ENCODE measurements at places on chromosomes 2 and 18.

- no peak for DNase-seq
These were observed 6.2 kb upstream of the ING5 start for GRCh38 chr2:241695651-241696050.

DNA sequence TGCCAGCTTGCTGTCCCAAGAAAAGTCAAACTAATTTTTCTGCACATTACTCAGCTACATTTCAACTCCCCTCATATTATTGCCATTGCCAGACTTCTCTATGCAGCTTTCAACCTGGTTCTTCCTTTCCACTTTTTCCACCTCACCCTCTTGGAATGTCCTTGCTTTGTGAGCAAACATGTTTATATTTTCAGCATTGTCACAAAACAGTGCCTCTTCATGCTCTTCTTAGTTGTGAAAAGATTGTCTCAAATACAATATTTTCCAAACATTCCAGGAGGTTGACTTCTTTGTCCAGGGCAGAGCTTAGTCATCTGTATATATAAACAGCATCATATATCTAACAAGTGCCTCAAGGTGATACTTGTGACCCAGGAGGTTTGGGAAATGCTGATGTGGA, 803.3 kb upstream of the CELF4 start:
- no peak for DNase-seq

DNA sequence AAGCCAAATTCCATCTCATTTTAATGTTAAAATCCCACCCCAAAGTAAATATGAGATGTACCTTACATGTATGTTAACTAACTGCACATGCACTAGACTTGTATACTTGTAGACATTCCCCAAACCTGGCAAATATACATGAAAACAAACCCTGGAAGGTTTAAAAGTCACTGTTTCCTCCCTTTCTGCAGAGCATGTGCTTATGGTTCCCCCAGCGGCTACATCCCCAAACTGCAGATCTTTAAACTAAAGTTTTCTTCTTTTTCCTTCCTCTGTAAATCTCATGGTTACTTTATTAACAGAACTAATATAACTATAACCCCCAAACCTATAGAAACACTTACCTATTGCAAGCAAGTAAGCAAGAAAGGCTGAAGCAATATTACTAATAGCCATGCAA, 731.5 kb downstream of the LRP1B start:
- DNase-seq, result no peak

DNA sequence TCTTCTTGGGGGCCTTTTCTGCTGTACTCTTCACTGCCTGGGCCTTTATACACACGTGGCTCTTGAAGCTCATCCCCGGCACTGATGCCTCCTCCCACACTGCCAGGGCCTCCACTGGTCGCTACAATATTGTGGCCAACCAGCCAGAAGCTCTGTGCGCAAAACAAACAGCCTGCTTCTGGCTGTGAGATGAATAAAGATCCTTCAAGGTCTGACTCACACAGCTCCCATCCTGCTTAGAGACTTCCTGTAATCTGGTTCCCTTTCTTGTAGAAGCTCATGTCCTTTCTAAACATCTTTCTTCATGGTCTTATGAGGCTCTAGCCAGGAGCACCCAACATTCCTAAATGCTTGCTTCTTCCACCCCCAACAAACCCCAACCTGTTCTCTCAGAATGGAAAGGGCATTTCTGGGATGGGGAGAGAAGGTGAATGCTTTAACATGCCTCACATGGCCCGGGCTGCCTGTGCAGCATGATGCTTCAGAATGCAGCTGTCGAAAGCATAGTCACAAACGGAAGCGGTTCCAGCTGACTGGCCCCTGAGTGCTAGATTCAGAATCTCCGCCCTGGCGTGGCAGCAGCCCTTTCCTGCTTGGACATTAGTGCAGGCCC, 24.6 kb downstream of the NRP2 start:
- DNase-seq, result no peak

- DNase-seq, result no peak
These were observed 54.8 kb downstream of the LRRFIP1 start for GRCh38 chr2:237682151-237682550.

All from head of caudate nucleus (tissue), 42 donors.